ENCODE measurements at places on chromosomes 13 and 19.
A peak's percentile ranks its signal among the peaks of the same experiment; 100 is the strongest.

DNA sequence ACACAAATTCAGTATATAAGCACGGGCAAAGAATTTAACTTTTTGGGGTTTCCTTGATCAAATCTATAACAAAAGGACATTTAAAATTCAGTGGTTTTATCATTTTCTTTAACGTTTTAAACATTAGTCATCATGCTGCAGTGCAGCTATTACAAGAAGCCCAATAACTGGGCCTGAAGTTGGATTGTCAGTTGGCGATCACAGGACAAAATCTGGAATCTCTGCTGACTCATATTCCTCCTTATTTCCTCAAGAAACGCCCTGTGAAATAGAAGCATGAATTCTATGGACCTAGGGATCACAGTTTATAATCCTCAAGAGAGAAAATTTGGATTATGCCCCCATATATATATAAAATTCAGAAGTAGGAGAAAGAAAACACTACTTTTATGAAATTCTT, 971.6 kb upstream of the MIR17HG start:
- peak; percentile 65 for DNase-seq

- no peak for DNase-seq
Observed at GRCh38 chr19:10112895-10113591, 1.6 kb downstream of the P2RY11 start.

- DNase-seq, result peak; percentile 31
Observed at GRCh38 chr13:47332149-47332548, 435.3 kb upstream of the HTR2A start.

GRCh38 chr19:46478356-46478986, 7.1 kb upstream of the PNMA8A start:
- DNase-seq, result peak; percentile 51

GRCh38 chr13:48954081-48954480, 21.6 kb upstream of the FNDC3A start:
- DNase-seq, result peak; percentile 18

DNA sequence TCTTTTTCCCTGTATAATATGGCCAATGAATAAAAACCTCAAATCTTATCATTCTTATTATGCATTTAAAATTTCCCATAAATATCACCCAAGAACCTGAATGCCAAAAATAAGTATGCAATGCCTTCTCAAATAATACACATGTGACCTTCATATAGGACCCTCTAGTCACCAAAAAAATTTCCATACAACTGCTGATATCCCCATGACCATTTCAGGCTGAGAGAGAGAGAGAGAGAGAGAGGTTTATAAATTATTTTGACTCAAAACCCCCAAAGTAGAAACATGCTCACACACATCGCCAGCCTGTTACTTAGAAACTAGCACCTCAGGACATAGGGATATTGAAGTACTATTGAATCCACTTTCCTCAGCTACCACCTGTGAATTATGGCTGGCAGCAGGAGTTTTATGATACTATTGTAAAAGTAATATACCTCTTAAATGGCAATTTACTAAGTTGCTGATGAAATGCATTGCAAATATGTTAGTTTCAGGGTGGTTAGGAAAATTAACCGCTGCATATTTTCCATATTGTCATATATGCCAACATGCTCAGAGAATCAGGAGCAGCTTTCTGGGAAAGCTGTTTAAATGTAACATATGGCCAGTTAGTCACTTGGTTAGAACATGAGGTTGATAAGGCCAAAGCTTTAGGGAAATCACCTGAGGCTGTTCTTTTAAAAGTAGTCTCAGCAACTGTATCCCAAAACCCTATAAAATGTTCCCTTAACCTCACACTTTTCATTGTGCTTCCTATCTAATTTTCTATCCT, 230.8 kb downstream of the DCT start:
- DNase-seq, result no peak

GRCh38 chr13:54144828-54145227, 1116.2 kb downstream of the OLFM4 start:
- DNase-seq, result no peak

DNA sequence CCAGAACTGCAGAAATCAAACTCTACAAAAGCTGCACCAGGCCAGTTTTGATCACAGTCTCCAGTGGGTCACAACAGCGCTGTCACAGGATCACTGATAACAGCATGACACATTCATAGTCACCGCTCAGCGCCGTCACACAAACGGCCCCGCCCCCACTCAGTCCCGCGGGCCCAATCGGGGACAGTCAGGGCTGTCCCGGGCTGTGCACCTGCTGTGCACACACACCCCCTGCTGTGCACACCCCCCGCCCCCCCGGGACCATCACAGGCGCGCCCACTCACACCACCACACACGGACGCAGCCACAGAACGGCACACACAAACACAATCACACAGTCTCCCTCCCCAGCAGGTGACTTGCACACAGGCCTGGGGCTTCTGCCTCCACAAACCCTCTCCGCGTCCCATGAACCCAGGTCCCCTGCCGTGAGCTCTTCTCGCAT, 435 bp upstream of the ZNF382 start:
- DNase-seq, result peak; percentile 51

DNA sequence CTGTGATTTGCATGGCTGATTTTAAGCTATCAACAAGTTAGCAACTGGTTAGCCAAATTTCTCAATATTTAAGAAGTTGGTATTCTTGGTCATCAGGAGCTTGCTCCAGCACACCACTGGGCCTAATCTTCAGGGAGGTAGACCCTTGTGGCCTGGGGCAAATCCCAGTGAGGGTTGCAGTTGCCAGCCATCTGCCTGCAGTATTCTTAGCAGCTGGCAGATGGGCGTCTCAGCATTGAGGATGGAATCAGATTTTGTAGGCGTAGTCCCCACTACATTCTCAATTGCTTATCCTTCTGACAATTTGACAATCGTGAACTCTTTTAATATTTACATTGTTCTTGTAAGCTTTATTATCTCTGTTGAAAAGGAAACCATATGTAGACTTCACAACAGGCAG, 1266.2 kb downstream of the SLITRK5 start:
- no peak for DNase-seq

DNA sequence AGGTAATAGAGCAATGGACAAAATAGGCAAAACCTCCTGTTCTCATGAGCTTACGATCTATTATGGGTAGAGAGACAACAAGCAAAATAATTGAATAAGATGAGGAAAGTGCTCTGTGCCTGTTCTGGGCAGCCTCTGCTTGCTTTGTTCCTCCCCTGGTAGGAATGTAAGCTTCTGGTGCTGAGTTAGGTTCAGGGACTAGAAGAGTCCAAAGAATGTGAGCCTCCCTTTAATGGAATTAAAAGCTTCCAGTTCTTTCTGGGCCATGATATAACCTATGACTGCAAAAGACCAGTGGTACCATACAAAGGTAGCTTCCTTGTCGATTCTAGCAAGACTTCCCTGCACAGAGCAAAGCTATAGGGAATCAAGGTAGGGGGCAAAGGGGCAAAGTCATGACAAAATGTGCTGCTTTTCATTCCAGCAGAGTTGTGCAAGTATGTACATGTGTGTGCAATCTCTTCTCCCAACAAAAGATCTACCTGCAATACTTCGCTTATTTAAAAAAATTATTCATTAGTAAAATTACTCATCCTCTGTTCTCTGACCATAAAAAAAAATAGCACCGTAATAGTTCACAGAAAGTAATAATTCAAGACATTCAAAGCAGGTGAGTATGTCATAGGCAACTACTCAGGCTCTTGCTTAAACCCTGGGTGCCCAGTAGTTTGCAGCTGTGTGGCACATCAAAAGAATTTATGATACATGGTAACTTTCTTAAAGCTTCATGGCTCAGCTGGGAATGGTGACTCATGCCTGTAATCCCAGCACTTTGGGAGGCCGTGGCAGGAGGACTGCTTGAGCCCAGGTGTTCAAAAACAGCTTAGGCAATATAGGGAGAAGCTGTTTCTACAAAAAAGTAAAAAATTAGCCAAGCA, 21.4 kb downstream of the ACOD1 start:
- DNase-seq, result peak; percentile 35

GRCh38 chr13:20129076-20129475, 31.8 kb downstream of the GJA3 start:
- no peak for DNase-seq

GRCh38 chr19:33679696-33680095, 57.9 kb downstream of the CHST8 start:
- no peak for DNase-seq

- no peak for DNase-seq
Observed at GRCh38 chr19:19540715-19541515, 2.9 kb downstream of the CILP2 start.

GRCh38 chr13:51643882-51644281, 59.6 kb downstream of the WDFY2 start:
- peak; percentile 94 for DNase-seq

DNA sequence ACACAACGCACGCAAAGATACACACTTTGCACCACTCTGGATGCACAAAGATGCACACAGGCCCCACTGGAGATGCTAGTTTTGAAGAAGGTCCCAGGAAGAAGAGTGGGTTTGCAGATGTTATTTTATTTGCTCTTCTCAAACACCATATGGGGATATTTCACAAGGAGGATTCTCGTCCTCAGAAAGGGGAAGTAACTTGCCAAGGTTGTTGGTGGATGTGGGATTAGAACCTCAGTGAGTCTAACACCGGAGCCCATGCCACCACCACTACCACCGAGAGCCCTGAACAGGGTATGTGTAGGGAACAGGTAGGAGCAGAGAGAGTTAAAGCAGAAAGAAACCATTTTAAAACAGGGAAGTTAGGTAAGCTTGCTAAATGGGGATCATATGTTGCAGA, 9.6 kb upstream of the CEACAM6 start:
- DNase-seq, result no peak

DNA sequence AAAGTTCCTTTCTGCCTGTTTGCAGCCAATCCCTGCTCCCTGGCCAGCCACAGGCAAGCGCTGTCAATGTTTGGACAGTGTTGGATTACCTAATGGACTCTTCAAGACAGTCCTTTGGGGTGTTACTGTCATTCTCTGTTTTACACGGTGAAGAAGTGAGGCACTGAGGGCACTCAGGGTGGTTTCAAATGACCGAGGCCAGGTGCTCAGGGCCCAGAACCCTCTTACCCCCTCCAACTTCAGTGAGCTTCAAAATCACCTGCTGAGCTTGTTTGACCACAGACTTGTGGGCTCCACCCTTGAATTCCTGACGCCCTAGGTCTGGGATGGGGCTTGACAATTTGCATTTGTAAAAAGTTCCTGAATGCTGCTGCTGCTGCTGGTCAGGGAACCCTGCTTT, 97.9 kb downstream of the GGACT start:
- no peak for DNase-seq

- DNase-seq, result no peak
Observed at GRCh38 chr13:109605846-109606245, 180.5 kb downstream of the IRS2 start.

DNA sequence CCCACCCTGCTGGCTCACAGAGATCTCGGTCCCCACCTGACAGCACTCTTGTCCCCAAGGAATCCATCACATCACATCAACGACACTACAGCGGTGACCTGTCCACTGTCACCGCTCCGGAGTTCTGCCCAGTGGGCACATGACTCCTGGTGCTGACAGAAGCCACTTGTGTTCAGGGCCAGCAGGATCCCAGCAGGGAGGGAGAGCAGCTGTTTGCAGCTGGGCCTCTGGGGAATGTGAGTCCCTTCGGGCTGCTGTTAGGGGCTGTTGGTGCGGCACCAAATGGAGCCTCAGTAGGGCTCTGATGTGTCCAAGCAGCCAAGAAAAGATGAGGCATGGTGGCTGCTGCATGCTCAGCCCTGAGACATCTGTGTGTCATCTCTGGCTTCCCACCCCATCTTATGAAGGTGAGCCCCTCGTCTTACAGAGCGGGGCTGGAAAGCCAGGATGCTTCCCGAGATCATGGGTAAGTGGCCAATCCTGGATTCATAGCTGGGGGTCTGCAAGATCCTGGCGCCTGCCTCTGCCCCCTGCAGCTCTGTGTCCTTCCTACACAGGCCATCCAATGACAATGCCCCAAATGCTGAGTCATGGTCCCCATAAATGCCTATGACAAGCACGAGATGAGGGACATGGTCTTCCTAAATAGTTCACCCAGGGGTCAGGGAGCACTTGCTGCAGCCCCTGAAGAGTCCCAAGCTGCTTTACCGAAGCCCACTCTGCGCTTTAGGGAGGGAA, 56.0 kb downstream of the F2RL3 start:
- DNase-seq, result no peak

DNA sequence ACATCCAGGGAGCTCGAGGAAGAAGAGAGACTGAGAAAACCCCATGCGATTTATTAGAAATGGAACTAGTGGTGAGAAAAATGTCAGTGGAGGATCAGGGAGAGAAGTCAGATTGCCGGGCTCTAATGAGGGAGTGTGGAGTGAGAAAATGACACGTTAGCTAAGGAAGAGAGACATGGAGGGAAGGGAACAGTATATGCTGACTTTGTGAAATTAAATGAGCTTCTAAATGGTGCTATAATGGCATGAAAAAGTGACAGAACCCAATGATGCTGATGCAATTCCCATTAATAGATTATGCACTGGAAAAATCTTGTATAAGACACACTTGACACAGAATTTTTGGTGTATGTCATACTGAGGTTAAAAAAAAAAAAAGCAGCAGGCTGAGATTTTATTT, 112.6 kb downstream of the HSPH1 start:
- DNase-seq, result no peak

GRCh38 chr19:37718304-37718703, 1.3 kb downstream of the ZNF607 start:
- no peak for DNase-seq

GRCh38 chr13:27601803-27602202, 18.5 kb downstream of the LNX2 start:
- no peak for DNase-seq

GRCh38 chr19:16381756-16382401, 57.3 kb downstream of the KLF2 start:
- peak; percentile 52 for DNase-seq

DNA sequence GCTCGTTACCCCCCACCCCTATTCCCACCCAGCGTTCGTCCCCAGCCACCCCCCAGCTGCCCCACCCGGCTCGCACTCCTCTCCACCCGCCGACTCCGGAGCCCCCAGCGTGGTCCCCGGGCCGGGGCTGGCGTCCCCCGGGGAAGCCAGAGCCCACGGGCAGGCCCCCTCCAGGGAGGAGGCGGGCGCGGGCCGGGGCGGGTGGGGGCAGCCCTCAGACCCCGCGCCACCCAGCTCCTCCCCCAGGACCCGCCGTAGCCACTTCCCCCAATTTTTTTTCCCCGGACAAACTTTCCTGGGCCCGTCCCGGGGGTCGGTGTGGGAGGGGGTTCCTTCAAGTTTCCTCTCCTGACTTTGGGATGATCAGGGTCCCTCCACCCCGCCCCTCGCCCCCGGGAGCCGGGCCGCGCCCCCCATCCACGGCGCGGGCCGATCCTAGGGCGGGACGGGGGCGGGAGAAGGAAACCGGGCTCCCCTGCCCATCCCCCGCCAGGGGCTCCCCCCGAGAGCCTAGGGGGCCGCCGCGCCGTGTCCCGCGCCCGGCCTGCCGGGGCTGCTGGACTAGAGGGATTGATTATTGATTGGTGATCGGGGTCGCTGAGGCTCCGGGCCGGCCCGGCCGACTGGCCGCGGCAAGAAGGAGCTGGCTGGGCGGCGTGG, 927 bp upstream of the TSHZ3 start:
- peak; percentile 49 for DNase-seq

- DNase-seq, result no peak
Observed at GRCh38 chr13:105971738-105972137, 563.7 kb downstream of the EFNB2 start.

GRCh38 chr19:38679839-38680238, 32.4 kb downstream of the ACTN4 start:
- DNase-seq, result peak; percentile 69

- DNase-seq, result no peak
Observed at GRCh38 chr19:1863328-1863637, at the start of gene KLF16. KLF16 (minus strand) TSS chr19:1863579; CDS start chr19:1863497, 82 bp downstream.

- DNase-seq, result no peak
Observed at GRCh38 chr19:6568010-6568526, 22.9 kb downstream of the CD70 start.

GRCh38 chr13:29564818-29565217, 30.7 kb downstream of the SLC7A1 start:
- DNase-seq, result no peak

Measured in RPMI7951 (cell line).